Sigmoid colon (tissue), 7 donors: ENCODE measurements at places on chromosomes 6 and 20. TPM values are rescaled to one million over a fixed set of nuclear protein-coding genes. Genes with fewer than 3 reads are reported as not detected.
A peak's percentile ranks its signal among the peaks of the same experiment; 100 is the strongest.

Gene BPIFA1
- total RNA-seq: not detected

GRCh38 chr6:34223381-34223955 lies 13.2 kb upstream of the HMGA1 start:
- peak overlapping the region; percentile 79 for H3K4me3 ChIP-seq
- DNase-seq: no peak
- peaks cover 13% of the 10 kb centered on the region for H3K4me1 ChIP-seq
- no peaks in the 10 kb centered on the region for H3K36me3 ChIP-seq
- no peaks in the 10 kb centered on the region for H3K27me3 ChIP-seq

DNA sequence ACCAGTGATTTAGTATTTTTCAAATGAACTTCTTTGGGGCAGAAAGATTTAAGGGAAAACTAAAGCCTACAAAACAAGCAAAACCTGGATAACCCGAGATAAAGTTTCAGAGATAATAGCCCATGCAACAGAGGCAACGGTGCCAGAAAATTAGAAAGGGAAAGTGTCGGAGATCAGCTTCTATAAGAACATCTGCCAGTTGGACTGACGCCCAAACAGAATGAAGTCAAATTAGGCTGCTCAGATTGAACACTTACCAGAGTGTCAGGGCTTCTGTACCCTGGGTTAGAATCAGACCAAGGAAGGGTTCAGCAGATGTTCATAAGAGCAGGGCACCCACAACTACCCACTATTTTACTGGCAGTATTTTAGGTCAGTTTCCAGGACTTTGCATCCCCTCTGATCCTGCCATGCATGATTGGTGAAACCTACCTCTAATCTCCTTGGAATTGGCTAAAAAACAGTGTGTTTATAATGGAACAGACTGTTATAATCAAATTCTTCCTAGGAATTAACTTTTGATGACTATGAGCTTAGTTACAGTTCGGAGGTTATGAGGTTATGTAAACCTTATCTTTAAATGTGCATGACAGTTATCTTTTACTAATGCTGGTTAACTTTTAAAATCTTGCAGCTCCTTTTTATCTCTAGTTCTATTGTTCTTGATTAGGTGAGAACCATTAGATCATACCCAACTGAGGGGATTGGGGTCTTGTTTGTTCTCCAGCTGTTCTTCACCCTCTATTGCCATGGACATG lies 13.1 kb downstream of the BMP2 start:
- H3K4me3 ChIP-seq: no peak overlapping the region
- DNase-seq: no peak

GRCh38 chr6:44712353-44713111 lies 325.0 kb downstream of the CDC5L start:
- no peak overlapping the region for H3K27ac ChIP-seq
- DNase-seq: no peak
- no peaks in the 10 kb centered on the region for H3K27me3 ChIP-seq
- H3K4me3 ChIP-seq: no peak overlapping the region

DNA sequence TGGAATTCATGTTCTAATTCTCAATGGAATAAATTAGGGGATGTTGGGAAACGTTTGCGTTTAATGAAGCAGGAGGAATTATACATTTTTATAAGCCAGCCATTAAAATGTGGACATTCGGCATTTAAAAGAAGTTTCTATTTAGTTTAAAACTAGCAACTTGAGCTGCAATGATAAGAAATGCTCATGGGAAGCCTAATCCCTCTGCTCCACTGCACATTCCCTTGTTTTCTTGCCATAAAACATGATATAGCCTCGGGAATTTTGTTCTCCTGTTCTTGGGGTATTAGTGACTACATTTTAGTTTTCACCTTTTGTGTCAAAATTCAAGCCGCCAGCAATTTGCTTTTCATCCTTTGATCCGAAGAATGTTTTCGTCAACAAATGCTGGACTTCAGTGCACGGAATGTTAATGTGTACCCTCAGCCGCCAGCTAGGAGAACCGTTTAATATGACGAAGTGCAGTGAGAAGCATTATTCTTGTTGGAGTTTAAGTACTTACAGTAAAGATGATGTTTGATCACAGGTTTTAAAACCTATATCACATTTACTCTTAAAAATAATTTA lies 137.9 kb downstream of the HIVEP1 start:
- no peaks in the 10 kb centered on the region for H3K36me3 ChIP-seq
- H3K27me3 ChIP-seq: no peaks in the 10 kb centered on the region
- no peaks in the 10 kb centered on the region for H3K4me1 ChIP-seq
- H3K27ac ChIP-seq: peak overlapping the region; percentile 36
- H3K4me3 ChIP-seq: no peak overlapping the region

DNA sequence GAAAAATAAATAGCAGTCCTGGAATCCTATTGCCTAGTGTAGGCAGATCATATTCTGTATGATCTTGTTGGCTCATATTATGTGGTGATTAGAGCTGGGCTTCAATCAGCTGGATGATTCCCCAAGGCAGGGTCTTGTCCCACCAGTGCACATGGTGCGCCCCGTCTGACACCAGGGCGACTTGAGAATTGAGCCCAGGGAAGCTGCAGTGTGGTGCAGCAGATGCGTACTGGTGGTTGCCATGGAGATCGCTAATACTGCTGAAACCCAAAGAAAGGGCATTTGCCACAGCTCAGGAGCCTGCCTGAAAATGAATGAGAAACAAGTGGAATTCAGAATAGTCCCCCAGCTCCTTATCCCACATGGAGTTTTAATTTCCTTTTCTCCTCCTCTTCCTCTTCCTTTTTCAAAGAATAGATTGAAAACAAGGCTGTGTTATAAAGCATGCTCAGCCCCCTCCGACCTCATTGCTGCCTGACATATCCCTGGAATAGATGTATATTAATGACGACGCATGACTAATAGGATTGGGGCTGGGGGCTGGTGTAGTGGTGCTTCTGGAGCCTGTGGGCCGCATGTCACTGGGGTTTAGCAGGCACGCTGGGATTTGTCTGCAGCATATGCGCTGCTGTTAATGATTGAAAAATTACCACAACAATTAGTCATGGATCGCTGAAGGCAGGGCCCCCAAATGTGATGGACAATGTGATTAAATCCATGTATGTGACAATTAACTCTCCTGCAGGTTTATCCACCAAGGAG lies 210.5 kb downstream of the FARS2 start:
- no peak overlapping the region for H3K4me3 ChIP-seq
- H3K27ac ChIP-seq: no peak overlapping the region
- no peaks in the 10 kb centered on the region for H3K36me3 ChIP-seq
- H3K27me3 ChIP-seq: no peaks in the 10 kb centered on the region
- no peak for DNase-seq
- no peaks in the 10 kb centered on the region for H3K4me1 ChIP-seq

GRCh38 chr6:127343809-127344659 lies 625 bp upstream of the ECHDC1 start:
- peak overlapping the region; percentile 75 for H3K4me3 ChIP-seq
- H3K36me3 ChIP-seq: no peaks in the 10 kb centered on the region
- no peaks in the 10 kb centered on the region for H3K4me1 ChIP-seq
- DNase-seq: no peak
- no peaks in the 10 kb centered on the region for H3K27me3 ChIP-seq
